ENCODE measurements at places on chromosomes 1 and 21. TPM values are rescaled to one million over a fixed set of nuclear protein-coding genes. Genes with fewer than 3 reads are reported as not detected.

TMEM183A gene
- total RNA-seq, result 67.5 TPM

INSRR gene
- total RNA-seq, result 0.07 TPM

TAS1R1 gene
- not detected for total RNA-seq

ECM1 gene
- total RNA-seq, result 1.6 TPM

KCNE1 gene
- 0.27 TPM for total RNA-seq

CFHR2 gene
- not detected for total RNA-seq

CZIB gene
- total RNA-seq, result 40.0 TPM

SFN gene
- total RNA-seq, result 1.1 TPM

HAO2 gene
- total RNA-seq, result not detected

FOXD2 gene
- 0.18 TPM for total RNA-seq

SLC25A33 gene
- 6.2 TPM for total RNA-seq

CACNA1S gene
- not detected for total RNA-seq

NME7 gene
- 13.0 TPM for total RNA-seq

FCAMR gene
- not detected for total RNA-seq

CENPF gene
- total RNA-seq, result 74.2 TPM

KIAA1614 gene
- 0.05 TPM for total RNA-seq

Measured in activated naive CD4-positive, alpha-beta T cell treated with anti-CD3 and anti-CD28 coated beads, Interleukin-2, amount 50 U/mL, for 72 hours (primary cell).